HEK293T (cell line): ENCODE measurements at places on chromosomes 2 and 18.

DNA sequence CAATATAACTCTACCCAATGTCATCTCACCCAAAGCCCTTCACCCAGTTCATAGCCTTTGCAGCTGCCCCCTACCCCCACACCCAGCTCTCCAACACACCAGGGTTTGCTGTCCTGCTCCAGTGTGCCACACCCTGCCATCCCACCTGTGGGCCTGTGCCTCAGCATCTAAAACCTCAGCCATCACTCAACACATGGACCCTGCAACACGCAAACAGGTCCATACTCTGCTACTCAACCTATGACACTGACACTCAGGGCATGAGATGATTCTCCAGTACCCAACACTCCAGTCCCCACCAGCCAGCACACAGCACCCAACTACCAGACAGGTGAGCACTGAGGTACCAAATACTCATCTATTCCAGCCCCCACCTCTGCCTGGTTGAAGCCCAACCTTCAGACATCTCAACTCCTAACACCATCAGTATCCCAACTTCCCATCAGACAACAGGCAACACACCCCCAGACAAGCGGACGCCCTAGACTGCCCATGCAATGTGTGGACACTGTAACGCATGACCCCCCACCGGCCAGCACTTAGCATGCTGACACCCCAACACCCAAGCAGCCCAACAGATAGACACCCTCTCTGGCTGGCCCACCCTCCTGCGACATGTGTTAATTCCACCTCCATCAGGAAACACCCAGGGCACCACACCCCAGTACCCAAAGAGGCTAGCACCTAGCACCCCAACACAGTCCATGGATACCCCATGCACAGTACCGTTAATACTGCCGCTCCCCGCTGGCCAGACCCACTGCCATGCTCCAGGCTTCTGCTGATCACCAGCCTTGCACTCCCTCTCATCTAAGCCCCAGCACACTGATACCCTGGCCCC, 25.0 kb downstream of the ZAP70 start:
- no peak for DNase-seq

GRCh38 chr2:43425659-43426058, 170.2 kb downstream of the THADA start:
- no peak for DNase-seq

GRCh38 chr2:235643680-235644511, 150.1 kb downstream of the AGAP1 start:
- no peak for DNase-seq

DNA sequence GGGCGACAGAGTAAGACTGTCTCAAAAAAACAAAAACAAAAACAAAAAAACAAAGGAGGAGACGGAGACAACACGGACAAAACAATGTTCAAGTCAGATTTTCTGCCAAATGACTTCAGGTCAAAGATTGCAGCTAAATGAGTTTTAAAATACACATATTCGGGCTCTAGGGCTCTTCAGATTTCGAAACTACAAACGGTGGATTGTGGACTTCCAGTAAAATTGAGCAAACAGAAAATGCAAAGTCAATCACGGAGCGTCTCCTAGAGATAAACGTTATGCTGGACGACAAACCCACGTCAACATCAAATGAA, 558 bp downstream of the MRPS5 start:
- DNase-seq = no peak

DNA sequence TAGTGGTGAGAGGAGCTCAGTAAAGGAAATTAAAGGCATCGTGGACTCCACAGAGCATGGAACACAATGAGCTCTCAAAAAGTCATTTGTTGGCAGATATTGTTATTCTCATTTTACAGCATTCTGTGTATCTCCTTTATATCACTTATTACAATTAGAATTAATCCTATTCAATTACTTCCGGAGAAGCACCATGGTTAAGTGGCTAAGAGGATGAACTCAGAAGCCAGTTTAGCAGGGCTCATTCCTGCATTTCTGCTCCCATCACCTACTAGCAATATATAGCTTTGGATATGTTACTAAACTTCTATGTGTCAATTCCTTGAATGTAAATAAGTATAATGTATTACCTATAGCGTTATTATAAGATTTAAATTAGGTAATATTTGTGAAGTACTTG, 683.3 kb downstream of the IRS1 start:
- DNase-seq = no peak

GRCh38 chr2:203732953-203733510, 26.6 kb downstream of the CD28 start:
- DNase-seq = no peak

DNA sequence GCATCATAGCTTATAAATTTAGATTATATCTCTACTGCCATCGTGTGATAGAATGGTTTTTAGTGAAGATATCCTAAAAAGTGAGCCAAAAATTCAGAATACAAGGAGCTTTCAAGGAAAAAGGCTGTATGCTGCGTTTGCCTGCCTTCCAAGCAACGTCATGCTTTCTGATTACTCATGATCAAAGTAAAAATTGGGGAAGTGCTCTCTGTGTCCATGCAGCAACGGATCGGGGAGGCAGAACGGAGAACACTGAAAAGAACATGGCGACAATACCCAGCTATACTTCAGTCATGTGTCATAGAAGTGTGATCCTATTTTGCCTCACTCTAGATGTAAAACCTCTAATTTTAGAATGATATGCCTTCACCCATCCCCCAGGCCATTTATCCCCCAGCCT, 185.7 kb downstream of the SUCLG1 start:
- DNase-seq = no peak

- DNase-seq = no peak
Measured at GRCh38 chr2:212968284-212969081, 182.9 kb downstream of the IKZF2 start.

GRCh38 chr2:24793761-24794435, 673 bp downstream of the CENPO start:
- peak; percentile 27 for DNase-seq

DNA sequence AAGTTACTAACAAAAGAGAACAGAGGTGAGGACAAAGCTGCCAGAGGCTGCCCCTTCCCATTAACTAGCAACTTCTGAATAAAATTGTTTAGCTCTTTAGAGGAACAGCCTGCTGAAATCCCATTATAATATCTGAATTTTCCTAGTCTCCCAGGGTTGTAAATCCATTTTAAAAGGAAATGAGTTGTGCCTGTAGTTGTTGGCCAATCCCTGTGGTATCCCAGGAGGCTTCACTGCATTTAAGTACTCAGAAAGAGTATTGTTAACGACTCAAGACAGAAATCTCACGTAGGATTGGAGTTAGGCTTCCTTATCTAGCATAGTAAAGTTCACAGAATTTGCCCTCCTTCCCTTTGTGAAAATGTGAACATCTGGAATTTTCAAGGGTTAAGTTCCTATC, 8.9 kb downstream of the LAPTM4A start:
- DNase-seq = no peak

DNA sequence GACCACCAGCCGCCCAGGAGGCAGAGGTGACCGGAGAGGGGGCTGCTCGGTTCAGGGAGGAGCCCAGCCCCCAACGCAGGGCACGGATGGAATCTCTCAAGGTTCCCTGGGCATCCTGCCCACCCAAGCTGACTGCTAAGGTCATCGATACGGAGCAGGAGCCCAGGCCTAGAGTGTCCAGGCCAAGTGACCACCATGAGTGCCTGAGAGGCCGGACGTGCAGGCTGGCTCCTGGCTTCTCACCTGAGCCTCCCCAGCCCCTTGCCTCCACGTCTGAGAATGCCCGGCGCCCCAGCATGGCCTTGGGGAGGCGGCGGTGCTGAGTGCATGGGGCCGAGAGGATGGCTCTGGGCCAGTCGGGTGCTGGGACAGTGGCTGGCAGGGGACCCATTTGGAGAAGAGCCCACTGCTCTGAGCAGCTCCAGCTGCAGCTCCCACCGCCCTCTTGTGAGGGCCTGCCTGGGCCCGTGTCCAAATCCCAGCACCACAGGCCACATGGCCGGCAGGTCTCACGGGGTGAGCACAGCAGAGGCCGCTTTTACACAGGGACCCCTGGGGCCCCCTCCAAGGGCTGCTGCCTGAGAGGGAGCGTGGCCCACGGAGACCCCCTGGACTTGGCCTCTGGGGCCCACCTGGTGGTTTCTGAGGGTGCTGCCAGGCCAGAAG, 102.8 kb upstream of the CTDP1 start:
- DNase-seq = no peak

GRCh38 chr2:236093134-236093533, 75.1 kb downstream of the GBX2 start:
- no peak for DNase-seq

DNA sequence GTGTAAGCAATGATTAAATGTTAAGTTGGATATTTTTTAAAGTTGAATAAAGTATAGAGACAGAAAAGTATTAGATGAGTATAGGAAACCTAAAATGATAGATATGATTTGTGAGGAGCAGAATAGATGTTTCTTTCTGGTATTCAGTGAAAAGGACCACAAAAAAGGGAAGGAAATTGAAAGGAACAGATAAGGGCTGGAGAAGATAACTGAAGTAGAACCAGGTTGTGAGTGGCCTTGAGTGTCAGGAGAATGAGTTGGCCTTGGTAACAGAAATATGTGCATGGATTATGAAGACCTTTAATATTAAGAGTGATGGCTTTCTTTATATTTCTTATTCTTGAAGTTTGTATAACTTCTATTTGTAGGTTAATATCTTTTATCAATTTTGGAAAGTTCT, 543.5 kb downstream of the METTL4 start:
- no peak for DNase-seq

- no peak for DNase-seq
Measured at GRCh38 chr2:57892920-57893319, 153.7 kb upstream of the VRK2 start.

DNA sequence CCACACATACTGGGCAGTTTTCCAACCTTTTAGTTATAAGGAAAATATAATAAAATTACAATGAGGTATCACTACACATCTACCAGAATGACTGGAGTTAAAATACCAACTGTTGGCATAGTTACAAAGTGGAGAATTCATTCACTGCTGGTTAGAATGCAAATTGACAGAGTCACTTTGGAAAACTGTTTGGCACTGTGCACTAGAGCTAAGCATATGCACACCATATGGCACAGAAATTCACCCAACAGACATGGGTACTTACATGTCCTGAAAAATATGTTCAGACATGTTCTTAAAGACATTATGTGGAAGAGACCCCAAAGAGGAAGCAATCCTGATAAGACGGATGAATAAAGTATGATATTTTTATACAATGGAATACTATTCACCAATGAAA, 686.1 kb upstream of the RAB6C start:
- DNase-seq = no peak

DNA sequence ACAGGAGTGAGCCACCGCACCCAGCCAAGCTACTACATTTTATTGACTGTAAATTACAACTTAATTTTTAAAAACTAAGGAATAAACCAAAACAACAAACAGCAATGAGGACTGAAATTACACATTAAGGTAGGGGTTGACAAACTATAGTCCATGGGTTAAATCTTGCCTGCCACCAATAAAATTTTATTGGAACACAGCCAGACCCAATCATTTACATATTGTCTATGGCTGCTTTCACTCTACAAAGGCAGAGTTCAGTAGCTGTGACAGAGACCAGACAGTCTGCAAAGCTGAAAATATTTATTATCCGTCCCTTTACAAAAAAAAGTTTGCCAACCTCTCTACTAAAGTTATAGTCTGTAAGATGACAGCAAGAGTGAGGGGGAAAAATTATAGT, 24.3 kb upstream of the UGP2 start:
- DNase-seq = no peak

- no peak for DNase-seq
Measured at GRCh38 chr2:18814387-18814786, 225.0 kb upstream of the NT5C1B start.

DNA sequence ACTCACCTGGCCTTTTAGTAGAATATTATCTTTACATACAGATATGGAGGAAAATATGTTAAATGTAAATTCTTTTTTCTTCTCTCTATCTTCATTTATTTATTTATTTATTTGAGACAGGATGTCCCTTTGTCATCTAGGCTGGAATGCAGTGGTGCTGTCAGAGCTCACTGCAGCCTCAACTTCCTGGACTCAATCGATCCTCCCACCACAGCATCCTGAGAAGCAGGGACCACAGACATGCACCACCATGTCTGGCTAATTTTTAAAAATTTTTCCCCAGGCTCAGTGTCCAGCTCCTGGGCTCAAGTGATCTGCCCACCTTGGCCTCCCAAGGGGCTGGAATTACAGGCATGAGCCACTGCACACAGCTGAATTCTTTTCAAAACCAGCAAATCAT, 20.3 kb downstream of the KYNU start:
- DNase-seq = no peak

- no peak for DNase-seq
Measured at GRCh38 chr18:65755616-65756015, 4.8 kb downstream of the CDH7 start.

GRCh38 chr2:41111836-41112627, 660.1 kb upstream of the SLC8A1 start:
- no peak for DNase-seq

GRCh38 chr2:14047491-14047890, 585.0 kb upstream of the LRATD1 start:
- no peak for DNase-seq

GRCh38 chr2:26754972-26755670, 9.0 kb upstream of the SLC35F6 start:
- no peak for DNase-seq

DNA sequence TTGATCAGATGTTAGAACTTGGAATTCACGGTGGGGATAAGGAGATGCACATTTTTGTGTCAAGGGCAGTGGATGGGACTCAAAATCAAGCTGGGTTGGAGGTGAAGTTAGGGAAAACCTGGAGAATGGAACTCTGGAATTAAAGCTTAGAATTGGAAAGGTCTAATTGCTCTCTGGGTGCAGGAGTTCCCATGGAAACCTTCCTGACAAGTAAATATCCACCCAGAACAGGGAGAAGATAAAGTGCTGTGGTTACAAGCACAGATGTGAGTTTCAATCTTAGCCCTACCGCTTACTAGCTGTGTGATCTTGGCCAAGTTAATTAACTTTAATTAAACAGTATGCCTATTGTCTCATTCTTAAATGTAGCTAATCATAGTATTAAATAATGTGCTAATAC, 71.3 kb upstream of the TCF7L1 start:
- DNase-seq = no peak

GRCh38 chr2:136114382-136114781, 3.6 kb downstream of the CXCR4 start:
- no peak for DNase-seq

DNA sequence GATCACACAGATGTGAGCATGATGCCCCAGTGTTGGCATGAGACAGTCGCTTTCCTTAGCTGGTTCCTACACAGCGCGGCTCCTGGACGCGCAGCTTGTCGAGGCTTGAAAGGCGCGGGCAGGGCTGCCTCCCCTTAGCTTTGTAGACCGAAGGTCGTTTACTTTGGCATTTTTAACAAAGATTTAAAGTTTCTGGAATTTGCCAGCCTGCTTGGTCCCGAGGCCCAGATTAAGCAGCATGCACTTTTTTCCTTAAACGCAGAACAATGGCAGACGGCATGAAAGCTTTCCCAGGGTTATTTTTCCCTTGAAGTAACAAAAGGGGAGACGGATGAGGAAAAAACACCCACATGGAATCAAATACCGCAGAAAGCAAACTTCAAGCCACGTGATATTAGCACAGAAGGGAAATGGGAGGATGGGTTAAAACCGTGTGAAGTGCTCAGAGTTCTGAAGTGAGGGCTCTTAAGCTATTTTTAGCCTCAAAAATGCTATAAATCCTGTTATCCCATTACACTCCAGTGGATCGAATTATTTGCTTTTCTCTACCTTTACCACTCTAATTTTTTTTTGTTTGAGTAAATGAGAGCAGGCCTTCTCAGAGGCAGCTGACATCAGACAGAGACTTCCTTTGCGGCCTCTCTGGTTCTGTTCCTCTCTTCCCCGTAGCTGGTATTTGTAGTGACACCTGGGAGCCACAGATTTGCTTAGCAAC, 55.7 kb downstream of the NPAS2 start:
- no peak for DNase-seq

- no peak for DNase-seq
Measured at GRCh38 chr2:118618279-118618678, 229.2 kb downstream of the EN1 start.
